WTC11 (cell line): ENCODE measurements at places on chromosomes 4 and X.

- DNase-seq, result no peak
These were observed 211.9 kb downstream of the AFAP1 start for GRCh38 chr4:7727749-7728148.

DNA sequence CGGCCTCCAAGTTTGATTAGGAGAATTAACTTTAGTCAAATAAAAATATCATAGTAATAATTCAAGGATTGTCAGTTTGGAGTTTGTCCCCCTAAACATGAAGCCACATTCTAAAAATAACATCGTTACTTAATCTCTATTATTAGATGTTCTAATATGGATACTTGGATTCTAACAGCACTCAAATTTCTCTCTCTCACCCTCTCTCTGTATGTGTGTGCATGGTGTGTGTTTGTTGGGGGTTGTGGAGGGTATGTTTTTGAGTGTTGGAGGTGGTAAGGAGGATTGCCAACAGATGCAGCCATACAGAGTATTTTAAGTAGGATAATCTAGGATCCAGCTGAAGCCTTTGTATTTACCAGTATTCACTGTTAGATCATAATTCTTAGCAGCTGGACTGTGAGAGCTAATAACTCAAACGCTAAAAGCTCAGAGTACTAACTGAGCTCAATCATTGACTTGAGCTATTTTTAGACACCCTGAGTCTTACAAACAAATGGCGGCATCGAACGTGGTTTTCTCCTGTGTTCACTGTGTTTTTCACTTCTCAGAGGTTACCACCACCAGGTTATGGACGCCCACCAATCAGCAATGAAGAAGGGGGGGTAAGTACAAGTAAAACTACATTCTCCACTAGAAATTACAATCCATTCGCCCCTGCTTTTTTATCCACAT is 8.8 kb downstream of the ENAM start:
- no peak for DNase-seq

DNA sequence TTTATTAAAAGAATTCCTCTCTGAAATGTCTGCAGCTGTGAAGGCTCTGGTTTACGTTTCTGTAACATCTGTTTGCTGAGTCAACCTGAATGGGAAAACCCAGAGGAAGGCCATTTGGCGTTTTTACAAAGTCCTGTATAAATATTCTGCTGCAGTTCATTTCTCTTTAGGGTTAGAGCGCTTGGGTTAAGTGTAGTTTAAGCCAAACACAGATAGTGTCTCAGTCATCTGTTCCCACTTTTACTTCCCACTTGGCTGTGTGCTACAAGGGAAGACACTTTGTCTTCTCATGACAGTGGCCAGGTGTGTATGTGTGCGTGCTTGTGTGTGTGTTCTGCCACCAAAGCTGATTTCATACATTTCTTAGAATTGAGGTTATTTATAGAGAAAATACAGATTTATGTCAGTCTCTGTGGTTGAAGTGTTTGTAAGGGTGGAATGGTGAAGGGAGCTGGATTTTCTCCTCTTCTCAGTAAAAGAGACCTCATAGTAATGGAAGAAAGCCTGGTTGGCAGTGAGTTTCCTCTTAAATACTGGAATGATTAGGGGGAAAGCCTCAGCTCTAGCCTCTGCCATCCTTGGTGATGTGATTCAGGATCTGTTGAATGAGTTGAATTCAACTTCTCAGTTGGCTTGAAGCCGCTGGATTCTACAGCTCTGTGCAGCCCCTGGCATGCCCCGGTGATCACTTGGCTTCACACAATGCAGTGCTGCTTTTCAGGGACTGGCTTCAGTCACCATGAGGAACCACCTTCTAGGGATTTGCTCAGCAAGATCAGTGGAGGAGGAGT is 50.6 kb downstream of the JADE1 start:
- no peak for DNase-seq

- DNase-seq, result peak; percentile 48
These were observed 20.9 kb upstream of the MTM1 start for GRCh38 chrX:150547375-150548115.

GRCh38 chr4:129264008-129264657 is 168.2 kb downstream of the C4orf33 start:
- DNase-seq, result no peak

DNA sequence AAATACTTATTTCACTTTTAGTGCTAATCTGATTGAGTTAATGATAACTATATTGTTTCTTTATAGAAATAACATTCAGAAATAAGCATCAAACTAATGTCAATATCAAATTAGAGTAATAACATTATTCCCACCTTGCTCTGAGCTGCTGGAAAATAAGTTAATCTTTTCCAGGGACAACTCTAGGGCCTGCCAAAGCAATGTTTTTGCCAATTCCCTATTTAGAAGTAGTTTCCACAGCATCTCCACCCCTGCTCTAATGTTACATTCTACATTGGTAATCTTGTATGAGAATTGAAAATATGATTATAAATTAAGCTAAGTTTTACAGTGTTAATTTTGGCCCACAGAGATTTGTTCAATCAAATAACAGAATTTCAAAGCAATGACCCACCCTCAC is 68.3 kb downstream of the REELD1 start:
- no peak for DNase-seq
